Esophagus squamous epithelium (tissue), 5 donors: ENCODE measurements at places on chromosomes 5 and 9.

- no peak for DNase-seq
Observed at GRCh38 chr9:135706288-135706687, 4.3 kb downstream of the KCNT1 start.

- no peak for DNase-seq
Observed at GRCh38 chr5:152116934-152117333, 192.3 kb upstream of the GLRA1 start.

DNA sequence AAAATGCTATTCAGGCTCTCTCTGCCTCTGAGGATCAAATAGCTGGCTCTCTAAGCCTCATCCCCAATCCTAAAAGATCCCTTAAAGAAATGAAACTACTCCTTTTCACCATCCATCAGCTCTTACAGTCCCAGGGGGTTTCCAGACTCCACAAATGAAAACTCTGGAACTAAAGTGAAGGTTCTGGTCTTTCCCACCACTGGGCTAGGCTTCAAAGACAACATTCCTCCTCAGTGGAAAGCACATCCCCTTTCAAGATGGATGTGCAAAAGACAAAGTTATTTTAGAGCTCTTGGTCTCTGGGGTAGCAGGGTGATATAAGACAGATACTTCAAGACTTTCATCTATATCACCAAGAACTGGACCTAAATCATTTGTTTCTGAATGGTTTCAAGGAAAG lies 106.9 kb downstream of the DCP2 start:
- no peak for DNase-seq

DNA sequence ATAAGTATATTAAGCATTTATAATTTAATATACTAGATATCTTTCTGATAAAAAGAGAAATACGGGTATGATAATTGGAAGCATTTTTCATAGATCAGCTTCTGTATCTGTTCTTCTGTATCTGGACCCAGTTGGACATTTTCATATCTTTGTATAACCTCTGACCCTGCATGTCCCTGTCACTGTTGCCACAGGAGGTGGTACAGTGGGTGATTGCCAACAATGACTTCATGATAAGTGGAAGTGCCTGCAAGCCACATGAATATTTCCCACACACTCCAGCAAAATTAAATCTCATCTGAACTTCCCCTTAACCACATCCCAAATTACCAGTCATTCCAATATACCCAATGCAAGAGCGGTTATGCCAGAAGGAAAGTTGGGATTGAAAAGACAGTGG lies 376.4 kb downstream of the ARRDC3 start:
- no peak for DNase-seq

- no peak for DNase-seq
Observed at GRCh38 chr5:33675958-33676464, 215.8 kb downstream of the ADAMTS12 start.

DNA sequence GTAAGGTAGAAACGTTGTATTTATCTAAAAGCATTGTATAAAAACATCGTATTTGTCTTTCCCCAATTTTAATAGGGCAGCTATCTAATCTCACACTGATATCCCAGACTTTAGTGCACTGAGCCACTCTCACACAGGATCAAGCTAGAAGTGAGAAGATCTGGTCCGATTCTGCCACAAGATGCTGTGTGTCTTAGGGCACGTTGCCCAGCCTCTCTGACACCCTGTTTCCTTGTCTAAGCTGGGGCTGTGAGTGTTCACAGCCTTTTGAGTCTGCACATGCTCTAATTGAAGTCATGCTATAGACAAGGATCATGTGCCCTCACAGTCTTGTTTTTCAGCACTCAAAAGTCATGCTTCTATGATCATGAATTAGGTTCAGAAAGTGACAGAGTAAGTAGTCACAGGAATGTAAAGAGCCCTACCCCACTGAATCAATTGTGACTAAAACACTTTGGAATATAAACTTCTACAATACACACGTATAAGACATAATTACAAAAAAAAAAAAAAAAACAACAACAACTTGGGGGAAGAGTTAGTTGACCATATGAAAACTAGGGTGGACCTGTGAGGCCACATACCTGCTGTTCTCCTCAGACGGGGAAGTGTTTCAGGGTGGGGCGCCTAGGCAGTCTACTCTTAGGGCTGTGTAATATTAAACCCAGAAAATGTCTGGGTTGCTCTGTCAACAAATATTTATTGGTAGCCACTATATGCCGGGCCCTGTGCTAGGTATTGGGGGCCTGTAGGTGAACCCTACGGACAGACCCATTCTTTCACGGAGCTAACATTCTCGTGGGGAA lies 893 bp upstream of the ABLIM3 start:
- no peak for DNase-seq

DNA sequence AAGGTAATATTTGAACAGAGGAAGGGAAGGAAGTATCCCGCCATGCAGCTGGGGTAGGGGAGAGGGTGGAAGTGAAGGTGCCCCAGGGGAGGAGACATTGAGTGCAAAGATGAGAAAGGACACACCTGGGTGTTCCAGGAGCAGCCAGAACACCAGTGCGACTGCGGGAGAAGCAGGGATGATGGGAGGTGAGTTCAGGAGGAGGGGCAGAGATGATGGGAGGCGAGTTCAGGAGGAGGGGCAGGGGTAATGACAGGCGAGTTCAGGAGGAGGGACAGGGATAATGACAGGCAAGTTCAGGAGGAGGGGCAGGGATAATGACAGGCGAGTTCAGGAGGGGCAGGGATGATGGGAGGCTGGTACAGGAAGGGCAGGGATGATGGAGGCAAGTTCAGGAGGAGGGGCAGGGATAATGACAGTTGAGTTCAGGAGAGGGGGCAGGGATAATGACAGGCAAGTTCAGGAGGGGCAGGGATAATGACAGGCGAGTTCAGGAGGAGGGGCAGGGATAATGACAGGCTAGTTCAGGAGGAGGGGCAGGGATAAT lies 17.2 kb upstream of the SPOCK1 start:
- DNase-seq = no peak

- no peak for DNase-seq
Observed at GRCh38 chr5:52657247-52657645, 130.5 kb upstream of the ITGA1 start.

DNA sequence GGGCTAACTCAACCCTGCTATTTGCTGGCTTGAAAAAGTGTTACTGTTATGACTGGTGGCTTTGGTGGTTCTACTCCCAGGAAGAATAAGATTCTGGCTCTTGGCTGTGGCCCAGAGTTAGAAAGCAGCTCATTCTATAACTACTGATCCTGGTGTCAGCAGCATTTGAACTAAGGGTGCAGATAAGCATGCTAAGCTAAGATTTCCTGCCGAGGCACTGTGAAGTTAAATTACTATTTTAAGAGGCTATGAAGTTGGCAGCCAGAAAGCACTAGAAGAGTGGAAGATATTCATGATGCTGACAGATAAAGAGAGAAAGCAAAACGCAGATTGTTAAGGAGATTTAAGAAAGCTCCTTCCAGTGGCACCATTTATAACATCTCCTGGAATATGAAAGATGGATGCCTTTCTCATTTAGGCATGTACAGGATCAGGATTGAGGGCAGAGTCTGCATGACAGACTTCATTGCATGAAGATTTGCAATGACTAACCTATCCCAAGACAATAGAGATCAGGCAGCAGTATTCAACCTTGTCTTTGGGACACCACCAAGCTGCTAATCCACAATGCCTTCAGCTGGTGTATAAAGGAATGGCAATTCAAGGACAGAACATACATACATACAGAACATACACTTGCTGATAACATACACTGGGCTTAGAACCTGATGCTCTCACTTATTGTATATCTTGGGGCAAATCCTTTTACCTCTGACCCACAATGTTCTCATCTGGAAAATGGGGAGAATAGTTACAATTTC lies 11.7 kb downstream of the BRINP1 start:
- no peak for DNase-seq

DNA sequence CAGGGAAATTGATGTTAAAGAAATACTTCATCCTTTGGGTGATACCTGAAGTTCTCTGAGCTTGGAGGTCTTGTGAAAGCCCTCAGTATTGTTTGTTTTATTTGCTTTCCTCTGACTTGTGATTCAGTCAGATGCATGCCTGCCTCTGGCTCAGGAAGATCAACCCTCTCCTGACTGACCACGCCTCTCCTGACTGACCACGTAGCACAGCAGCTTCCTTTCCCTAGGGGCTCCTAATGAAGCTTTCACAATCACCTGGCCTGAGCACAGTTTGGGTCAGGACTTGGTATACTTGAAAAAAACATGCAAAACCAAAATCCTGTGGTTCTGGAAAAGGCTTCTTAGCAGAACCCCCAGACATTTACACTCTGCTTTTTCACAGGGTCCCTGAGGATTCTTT lies 3.8 kb downstream of the TGFBI start:
- DNase-seq = no peak

DNA sequence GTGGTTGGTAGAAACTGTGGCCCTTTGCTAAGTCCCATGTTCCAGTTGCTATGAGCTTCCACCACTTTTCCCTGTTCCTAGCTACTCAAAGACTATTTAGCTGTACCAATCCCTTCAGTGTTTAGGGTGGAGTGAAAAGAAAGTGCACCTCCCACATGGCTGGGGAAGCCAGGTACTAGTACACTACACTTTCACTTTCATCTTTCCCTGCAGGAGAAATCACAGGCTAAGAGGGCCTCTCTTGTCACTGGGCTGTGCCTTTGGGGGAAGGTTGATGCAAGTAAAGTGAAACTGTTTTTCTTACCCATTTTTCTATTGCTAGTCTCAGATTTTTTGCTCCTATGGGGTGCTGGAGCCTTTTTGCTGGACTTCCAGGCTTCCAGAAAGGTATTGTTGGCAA lies 33.5 kb upstream of the CKS2 start:
- no peak for DNase-seq

DNA sequence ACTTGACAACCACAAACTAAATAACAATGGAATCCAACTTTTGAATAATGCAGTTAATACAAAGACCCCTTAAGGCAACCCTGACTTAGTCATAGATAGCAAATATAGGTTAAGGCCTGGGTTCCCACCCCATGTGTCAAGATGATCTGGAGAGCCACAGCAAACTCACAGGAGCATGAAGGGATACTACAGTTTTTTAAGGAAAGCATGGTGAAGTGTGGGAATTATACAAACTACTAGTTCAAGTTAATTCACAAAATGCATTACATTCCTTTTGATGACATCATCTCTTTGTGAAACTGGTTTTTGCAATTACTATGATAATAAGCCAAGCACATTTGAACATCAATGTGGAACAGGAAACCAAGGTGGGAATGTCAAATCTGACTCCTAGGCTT lies 50.6 kb downstream of the LHFPL2 start:
- DNase-seq = no peak
